ENCODE measurements at places on chromosomes 4 and X. TPM values are rescaled to one million over a fixed set of nuclear protein-coding genes. Genes with fewer than 3 reads are reported as not detected.

Gene CENPVL1
- total RNA-seq, result not detected

Gene ZFP42
- 0.12 TPM for total RNA-seq

Gene MTNR1A
- 3.9 TPM for total RNA-seq

Gene CSTF2
- 21.8 TPM for total RNA-seq

Gene SYNPO2
- 9.5 TPM for total RNA-seq

Gene KIT
- total RNA-seq, result 10.0 TPM

Gene TLR10
- 0.20 TPM for total RNA-seq

Gene KIF4A
- 33.7 TPM for total RNA-seq
